ENCODE measurements at places on chromosomes 11 and 22. TPM values are rescaled to one million over a fixed set of nuclear protein-coding genes. Genes with fewer than 3 reads are reported as not detected.

DNA sequence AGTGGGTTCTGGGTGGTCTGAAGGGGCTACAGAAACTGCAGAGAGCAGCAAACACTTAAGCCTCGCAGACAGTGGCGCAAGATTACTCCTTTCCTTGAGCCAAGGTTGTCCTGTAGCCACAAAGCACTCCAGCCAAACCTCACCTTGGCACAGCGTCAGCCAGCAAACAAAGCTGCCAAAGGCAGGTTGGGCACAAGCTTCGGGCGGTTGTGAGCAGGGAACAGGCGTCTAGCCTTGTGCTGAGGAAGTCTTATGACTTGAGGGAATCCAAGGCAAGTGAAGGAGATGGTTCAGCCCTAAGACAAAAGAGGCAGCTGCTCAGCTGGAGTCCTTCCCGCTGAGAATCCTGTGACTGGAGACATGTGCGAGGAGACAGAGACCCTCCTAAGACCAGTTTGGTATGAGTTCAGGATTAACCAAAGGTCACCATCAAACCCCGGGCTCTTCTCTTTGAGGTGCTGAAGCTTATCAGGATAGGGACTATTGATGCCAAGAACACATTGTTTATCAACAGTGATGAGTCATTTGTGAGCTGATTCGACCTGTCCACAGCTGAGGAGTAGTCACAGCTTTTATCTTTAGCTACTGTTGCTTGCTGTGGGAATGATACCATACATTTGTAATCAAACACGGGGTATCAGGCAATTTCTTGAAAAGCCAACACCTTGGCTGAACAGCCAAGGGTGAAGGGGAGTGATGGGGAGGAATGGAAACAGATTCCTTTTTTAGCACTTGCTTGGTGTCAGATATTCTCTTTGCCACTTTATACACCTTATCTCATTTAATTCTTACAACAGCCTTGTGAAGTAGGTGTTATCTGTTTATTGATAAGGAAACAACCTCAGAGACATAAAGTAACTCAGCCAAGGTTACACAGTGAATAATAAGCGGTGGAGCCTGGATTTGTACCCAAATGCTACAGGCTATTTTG, 4.6 kb downstream of the ADM start:
- ATAC-seq: peak; percentile 3

DNA sequence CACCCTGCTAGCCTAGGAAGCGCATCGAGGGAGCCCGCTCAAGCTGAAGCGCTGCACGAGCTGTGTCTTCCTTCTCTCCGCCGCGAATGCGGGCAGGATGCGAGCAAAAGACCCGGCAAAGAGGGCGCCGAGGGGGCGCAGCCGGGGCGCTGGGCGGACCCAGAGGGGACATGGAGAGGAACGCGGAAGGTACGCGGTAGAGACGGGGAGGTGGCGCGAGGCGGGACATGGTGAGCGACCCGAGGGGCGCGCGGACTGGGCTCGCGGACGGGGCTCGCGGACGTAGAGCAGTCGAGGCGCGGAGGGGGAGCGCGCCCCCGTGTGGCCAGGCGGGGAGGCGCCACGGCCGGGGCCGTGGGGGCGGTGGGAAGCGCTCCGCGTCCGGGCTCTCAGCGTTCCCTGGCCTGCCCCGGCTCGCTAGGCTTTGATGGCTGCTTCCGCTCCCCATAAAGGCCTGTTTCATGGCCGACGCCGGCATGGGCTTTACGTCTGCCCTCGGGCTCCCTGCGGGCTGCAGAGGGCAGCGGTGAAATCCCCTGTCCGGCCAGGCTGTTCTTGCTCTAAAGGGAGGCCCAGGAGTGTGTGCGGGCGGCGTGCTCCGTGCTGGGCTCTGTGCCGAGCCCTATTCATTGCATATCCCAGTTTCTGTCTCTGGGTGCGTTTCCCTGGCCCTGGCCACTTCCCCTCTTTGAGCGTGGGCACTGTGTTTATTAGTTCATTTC, 31.2 kb upstream of the TRIM29 start:
- ATAC-seq: peak; percentile 90

- no peak for ATAC-seq
These were observed 14.9 kb downstream of the RAC2 start for GRCh38 chr22:37229012-37229804.

EHD1 gene
- 92.1 TPM for total RNA-seq

DNA sequence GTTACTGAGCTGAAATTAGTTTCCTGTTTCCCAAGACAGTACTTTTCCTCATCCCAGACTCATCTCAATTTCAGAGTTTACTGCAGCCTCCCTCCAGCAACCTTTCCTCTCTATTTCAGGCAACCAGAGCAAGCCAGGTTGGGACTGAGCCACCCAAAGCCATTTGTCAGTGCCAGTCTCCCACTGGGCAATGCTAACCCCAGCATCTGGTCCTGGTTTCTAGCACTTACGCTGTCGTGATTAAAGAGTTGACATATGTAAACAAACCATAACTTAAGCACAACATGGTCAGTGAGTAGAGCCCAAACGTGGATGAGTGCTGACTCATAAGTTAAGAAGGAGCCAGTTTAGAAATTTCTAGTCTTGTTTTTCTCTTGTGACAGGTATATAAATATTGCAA, 119.6 kb upstream of the BLID start:
- peak; percentile 92 for ATAC-seq

DNA sequence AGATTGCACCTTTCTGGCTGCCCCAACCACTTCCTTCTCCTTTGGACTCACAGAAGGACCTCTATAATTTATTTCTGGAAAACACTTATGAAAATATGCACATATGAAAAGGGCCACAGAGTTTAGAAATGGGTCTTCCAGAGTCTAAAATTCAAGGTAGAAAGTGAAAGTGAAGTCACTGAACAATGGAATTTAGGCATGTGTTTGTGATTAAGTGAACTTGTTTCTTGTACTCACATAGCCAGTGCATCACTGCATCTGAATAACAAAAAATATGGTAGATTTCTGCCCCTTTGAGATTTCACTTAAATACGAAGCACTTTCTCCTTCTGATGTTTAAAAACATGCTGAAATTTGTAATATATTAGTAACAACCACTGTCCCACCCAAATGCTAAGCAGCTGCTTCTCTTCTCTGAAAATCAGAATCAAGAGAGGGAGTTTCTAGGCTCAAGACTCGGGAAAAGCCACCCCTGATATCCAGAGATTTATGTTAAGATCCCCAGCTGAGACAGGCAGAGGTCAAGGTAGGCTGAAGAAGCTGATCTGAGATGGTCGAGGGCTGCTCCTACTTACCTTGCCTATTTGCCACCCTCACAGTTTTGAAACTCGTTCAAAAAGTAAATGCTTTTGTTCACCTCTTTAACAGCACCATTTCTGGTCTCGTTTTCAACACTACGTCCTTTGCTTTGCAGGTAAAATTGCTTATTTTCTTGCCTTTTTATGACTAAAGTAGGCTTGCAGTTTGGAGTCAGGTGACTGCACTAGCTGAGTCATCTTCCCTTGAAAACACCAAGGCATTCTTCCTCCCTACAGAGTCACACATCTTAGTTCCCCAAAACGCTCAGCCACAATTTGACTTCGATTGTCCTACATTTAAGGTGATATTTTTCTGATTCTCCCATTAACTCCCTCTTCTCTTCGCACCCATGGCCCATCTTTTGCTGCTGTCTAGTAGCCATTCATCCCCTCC, at the start of gene XKR3:
XKR3 (minus strand) TSS at position 696 of the 972 bp plus-strand sequence. CDS start 17,338 bp downstream, outside the sequence.
- peak; percentile 16 for ATAC-seq

SUSD2 gene
- total RNA-seq: 5.0 TPM

DNA sequence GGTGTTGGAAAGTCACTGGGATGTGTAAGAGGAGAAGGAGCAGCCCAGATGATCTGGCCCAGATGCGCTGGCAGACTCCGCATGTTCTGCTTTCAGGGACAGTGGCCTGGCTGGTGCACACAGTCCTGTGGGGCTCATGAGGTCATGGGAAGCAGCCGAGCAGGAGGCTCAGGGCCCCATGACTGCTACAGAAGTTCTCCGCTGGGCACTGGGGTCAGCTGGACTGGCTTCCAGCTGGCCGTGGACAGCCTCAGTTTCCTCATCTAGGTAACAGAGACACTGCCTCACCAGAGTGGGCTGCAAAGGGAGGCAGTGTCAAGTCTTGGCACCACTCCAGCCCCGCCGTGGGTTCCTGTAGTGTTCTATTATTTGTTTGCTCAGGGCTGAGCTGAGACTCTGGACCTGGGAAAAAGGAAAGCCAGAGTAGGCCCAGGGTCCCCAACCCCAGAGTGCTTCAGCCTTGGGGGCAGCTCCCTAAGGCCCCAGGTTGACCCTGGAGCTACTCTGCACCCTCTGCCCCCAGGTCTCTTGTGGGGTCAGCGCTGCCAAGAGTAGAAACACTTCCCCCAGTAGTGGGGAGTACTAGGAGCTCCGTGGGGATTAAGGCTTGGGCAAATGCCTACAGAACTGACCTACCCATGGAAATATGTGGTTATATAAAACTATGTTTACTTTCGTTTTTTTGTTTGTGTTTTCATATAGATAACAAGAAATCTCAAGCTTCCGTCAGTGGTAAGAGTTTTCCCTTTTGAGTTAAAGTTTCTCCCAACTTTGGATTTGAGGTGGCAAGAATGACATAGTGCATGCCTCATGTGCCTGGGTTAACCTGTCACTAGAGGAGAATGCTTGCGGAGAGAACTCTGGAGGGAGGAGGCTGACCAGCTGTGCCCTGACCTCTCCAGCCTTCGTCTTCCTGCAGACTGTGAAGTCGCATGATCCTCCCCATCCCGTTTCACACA, 45.3 kb downstream of the MED15 start:
- ATAC-seq: peak; percentile 88

GRCh38 chr22:49664371-49664881, 163.2 kb downstream of the BRD1 start:
- ATAC-seq: no peak

DNA sequence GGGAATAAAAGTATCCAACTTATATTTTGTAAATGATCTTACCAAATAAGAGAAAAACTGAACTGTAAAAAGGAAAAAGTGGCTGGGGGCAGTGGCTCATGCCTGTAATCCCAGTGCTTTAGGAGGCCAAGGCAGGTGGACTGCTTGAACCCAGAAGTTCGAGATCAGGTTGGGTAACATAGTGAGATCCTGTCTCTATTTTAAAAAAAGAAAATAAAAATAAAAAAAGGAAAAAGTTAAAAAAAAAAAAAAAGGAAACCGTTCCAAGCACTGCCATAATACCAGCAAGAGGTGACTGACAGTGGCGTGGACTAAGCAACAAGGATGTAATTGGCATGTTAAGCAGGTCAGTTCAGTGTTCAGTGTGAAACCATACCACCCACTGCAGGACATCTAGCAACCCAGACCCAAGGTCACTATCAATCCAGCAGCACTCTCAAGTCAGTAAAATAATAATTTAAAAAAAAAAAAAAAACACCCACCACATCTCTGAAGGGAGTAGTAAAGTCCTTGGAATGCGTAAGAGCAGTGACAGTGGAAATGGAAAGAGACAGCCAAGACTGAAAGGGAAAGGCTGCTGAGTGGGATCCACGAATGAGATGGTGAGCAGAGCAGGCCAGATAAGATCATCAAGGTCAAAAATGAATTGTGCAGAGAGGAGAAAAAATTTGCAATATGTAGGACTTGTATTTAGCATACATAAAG, 43.6 kb downstream of the MAPK1 start:
- no peak for ATAC-seq

- no peak for ATAC-seq
These were observed 399.0 kb upstream of the CNTN5 start for GRCh38 chr11:98621767-98622166.

DNA sequence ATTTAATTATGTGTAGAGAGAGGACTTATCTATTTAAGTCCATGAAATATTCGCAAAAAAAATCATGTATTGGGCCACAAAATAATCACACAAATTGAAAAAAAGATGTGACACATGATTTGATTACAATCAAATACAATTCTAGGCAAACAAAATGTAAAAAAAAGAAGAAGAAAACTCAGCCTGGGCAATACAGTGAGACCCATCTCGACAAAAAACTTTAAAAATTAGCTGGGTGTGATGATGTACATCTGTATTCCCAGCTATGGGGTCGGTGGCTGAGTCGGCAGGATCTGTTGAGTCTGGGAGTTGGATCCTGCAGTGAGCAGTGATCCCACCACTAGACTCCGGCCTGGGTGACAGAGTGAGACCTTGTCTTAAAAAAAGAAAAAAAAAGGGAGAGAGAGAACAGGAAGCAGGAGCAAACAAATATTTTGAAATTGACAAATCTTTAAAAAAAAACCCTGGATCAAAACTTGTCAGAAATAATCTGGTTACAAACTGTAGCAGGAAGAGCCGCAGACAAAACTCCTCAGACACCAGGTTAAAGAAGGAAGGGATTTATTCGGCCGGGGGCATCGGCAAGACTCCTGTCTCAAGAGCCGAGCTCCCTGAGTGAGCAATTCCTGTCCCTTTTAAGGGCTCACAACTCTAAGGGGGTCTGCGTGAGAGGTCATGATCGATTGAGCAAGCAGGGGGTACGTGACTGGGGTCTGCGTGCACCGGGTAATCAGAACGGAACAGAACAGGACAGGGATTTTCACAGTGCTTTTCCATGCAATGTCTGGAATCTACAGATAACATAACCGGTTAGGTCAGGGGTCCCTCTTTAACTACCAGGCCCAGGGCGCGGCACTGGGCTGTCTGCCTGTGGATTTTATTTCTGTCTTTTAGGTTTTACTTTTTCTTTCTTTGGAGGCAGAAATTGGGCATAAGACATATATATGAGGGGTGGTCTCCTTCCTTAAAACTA, 3.3 kb upstream of the TYMP start:
- no peak for ATAC-seq

DNA sequence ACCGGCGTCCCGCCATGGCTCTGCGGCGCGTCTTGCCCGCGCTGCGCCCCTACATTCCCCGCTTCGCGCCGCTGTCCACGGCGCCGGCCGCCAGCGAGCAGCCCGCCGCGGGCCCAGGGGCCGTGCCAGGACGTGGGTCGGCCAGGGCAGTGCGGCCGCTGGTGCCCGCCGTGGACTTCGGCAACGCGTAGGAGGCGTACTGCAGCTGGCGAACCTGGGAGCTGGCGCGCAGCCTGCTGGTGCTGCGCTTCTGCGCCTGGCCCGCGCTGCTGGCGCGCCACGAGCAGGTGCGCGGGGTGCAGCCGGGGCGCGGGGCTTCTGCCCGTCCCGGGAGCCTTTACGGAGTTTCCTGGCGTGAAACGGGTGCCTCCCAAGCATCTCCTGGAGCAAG, 20.1 kb downstream of the DGCR6L start:
- peak; percentile 60 for ATAC-seq

DNA sequence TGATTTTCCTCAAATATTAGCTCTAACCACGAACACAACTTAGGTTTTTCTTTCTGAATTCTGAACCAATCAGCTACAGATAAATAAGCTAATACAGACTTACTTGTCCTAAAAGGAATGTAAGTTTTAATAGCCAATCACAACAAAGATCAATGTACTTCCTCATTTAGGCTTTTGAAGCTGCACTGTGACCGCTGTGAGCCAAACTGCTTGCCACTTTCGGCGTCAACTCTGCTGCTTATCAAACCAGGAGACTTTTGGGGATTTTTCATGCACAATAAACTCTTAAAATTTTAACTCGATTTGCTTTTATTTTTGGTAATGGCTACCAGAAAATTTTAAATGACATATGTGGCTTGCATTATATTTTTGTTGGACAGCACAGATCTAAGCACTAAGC, 92.5 kb downstream of the TMPRSS5 start:
- ATAC-seq: no peak

Measured in gastroesophageal sphincter (tissue), 4 donors.